ENCODE measurements at places on chromosomes 1 and 21.

- no peak for DNase-seq
Observed at GRCh38 chr1:84541679-84542078, 32.6 kb downstream of the CTBS start.

GRCh38 chr21:42550817-42551216 is 37.2 kb downstream of the SLC37A1 start:
- no peak for DNase-seq

DNA sequence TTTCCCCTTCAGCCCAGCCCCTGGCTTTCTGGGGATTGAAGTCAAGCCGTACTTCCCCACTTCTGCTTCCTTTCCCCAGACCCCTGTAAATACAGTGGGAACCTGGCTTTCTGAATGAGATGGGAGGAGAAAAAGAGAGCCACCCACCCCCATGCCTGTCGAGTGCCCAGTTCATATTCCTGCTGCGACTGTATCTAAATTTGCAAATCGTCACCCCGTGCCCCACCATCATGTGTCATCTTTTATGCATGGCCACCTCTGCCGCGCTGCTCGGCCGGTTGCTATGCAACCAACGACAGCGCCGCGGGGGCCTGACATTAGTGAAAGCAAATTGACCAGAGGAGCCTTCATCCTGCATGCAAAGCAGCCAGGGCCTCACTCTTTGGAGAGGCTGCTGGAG is 143.0 kb downstream of the ELAVL4 start:
- DNase-seq = no peak

DNA sequence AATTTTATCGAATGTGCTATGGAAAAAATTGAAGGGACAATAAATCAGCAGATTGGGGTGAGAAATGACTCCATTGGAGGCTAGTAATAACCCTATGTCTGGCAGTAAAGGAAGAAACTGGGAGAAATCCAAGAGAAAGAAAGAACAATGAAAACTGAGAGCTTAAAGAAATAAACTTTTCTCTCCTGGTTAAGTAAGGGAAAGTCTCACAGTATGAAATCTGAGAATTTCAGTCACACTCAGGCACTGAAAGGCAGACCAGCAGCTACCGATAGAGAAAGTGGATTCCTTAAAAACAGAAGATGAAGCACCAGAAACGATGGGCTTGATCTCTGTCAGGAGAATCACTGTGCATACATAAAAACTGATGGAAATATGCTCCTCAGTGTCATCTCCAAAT is 404.2 kb downstream of the PLPP3 start:
- DNase-seq = no peak

GRCh38 chr1:192270398-192270797 is 46.4 kb upstream of the RGS21 start:
- no peak for DNase-seq

- DNase-seq = peak; percentile 25
Observed at GRCh38 chr1:215888159-215888558, 321.1 kb downstream of the KCTD3 start.

- no peak for DNase-seq
Observed at GRCh38 chr1:201217851-201218250, 27.2 kb downstream of the IGFN1 start.

DNA sequence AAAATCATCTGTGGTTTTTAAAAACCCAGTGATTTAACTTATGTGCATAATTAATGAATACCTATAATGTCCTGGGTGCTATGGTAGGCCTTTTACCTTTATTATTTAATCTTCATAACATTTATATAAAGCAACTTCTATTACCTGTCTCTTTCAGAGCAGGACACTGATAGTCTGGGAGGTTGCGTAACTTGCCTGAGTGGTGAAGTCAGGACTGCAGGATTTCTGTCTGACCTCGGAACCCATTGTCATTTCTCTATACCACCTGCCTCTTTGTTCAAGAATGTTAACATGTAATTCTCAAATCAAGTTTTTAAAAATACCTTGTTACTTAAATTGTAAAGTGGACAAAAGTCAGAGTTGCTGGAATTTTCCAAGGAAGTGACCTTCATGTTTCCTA is 41.0 kb upstream of the BACH1 start:
- no peak for DNase-seq

GRCh38 chr1:94329986-94330385 is 88.2 kb upstream of the ABCD3 start:
- no peak for DNase-seq

DNA sequence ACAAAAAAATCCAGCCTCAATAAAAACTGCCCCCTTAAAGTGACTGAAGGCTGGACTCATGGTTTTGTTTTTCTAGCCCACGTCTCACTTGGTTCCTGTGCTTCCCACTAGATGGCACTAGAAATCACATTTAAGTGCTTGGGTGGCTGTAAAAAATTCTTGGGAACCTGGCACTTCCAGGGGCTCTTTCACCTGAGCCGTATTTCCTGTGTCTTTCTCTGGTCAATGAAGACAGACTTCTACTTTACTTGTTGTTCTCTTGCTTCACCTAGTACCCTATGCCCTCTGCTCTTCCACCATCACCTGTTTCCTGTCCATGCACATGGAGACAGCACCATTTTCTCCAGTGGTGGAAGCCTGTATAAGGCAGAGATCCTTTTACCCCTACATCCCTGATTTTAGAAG is 20.0 kb downstream of the METTL13 start:
- peak; percentile 88 for DNase-seq

GRCh38 chr1:92927870-92928269 is 33.4 kb downstream of the DIPK1A start:
- DNase-seq = no peak

GRCh38 chr1:36782785-36783184 is 251.5 kb downstream of the GRIK3 start:
- DNase-seq = no peak

DNA sequence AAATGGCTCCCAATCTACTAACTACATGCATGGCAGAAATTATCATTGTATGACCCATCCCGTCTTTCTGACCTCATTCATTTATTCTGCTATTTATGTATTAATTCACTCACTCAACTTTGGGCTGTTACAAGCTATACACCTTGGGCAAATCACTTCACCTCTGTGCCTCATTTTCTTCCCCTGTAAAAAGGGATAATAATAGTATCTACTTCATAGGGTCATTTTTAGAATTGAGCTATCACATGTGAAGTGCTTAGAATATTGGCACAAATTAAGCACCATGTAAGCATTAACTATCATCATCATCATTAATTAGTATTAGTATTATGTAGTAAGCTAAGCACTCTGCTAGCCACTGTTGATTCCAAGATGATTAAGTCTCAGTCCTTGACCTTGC is 52.1 kb downstream of the NMNAT2 start:
- no peak for DNase-seq

- DNase-seq = peak; percentile 39
Observed at GRCh38 chr1:204128964-204129896, 22.6 kb downstream of the ETNK2 start.

DNA sequence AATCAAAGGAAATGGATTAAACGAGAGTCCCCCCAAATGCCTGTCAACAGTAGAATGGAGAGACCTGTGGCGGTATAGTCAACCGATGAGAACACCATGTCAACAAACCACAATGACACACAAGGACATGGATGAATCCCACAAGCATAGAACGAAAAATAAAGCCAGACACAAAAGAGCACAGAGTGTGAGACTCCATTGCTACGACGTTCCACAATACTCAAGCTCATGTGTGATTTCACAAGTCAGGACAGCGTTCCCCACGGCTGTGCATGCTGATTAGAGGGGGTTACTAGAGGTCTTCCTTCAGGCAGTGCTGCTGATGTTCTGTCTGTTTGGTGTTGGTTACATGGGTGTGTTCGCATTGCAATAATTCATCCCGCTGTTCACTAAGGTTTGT is 5.8 kb upstream of the PLA2G2D start:
- no peak for DNase-seq

GRCh38 chr1:93723733-93724270 is 42.2 kb upstream of the BCAR3 start:
- no peak for DNase-seq

GRCh38 chr1:41689139-41689538 is 204.7 kb upstream of the EDN2 start:
- no peak for DNase-seq

- no peak for DNase-seq
Observed at GRCh38 chr21:29684106-29684505, 255.7 kb downstream of the GRIK1 start.

GRCh38 chr1:58251430-58252073 is 295.0 kb downstream of the OMA1 start:
- no peak for DNase-seq

DNA sequence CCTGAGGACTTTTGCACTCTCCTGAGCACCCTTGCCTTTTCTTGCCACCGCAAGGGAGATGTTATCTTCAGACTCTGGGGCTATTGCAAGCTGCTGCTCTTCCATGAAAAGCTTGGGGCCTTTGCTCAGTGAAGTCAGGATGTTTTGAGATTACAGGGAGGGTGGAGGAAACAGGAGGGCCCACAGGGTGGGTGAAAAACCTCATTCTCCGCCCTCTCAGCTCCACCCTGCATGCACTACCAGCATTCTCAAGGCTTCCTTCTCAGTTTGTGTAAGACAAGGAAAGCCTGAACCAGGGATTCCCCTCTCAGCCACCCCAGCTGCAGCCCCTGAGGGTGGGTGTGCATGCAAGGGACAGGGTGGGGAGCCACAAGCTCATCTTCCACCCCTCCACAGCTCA is 25.8 kb upstream of the ZNF648 start:
- DNase-seq = no peak

- no peak for DNase-seq
Observed at GRCh38 chr1:119958223-119958622, 61.9 kb upstream of the ADAM30 start.

GRCh38 chr1:182299728-182300616 is 91.6 kb downstream of the GLUL start:
- DNase-seq = peak; percentile 79

DNA sequence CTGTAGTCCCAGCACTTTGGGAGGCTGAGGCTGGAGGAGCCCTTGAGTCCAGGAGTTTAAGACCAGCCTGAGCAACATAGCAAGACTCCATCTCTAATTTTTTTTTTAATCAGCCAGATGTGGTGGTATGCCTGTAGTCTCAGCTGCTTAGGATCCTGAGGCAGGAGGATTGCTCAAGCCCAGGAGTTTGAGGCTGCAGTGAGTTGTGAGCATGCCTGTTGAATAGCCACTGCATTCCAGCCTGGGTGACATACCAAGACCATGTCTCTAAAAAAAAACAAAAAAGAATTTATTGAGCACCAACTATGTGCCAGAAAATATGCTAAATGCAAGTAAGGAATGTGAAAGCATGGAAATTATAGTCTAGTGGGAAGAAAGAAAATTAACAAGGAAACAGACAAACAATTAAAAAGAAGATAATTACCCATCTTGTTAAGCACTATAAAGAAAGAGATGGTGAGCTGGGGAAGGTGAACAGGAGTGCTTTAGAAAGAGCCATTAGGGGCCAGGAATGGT is 104.0 kb upstream of the ZNF678 start:
- no peak for DNase-seq

DNA sequence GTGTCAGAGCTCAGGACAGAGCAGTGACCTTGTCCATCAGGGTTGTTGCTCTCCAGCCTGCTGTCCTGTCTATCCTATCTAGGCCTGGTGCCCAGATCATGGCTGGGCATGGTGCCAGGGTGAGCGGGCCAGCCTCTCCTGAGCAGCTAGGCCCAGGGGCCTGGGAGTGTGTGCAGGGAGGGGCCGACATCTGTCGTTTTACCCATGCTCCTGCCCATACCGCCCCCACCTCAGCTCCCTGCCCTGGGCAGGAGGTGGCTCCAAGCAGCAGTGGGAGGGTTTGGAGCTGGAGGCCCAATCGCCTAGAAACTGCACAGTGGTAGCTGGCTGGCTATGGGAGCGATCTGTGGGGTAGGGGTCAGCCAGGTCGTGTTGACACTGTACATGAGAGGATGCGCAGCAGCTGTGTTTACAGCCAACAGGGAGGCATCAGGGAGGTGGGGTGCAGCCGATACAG is 6.5 kb downstream of the INSRR start:
- DNase-seq = peak; percentile 60

- no peak for DNase-seq
Observed at GRCh38 chr1:12434174-12434573, 183.8 kb downstream of the DHRS3 start.

DNA sequence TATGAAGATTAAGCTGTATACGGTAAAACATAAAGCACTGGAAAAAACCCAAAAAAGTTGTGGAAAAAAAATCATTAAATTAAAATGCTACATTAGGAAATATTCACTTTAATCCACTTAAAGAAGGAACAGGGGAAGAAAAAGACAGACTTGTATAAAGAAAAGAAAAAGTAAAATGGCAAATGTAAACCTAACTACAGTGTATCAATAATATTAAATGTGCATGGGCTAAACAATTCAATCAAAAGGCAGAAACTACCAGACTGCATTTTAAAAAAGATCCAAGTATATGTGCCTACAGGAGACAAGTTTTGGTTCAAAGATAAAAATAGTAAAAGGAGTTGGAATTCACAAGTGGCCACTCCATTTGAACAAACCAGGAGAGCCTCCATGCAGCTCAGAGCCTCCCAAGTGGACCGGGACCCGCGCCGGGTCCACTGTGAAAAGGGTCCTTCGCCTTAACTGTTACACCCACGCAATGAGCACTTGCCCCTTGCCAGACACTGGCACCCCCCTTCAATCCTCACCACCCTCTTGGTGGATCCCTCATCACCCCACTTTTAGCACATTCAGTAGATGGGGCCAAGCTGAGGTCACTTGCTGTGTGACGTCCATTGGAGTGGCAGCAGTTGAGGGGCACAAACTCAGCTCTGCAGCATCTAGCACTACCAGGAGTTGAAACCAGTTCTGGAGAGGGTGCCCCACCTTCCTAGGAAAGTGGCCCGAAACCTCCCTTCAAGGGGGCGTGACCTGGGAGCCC is 898 bp downstream of the C1orf174 start:
- DNase-seq = no peak

DNA sequence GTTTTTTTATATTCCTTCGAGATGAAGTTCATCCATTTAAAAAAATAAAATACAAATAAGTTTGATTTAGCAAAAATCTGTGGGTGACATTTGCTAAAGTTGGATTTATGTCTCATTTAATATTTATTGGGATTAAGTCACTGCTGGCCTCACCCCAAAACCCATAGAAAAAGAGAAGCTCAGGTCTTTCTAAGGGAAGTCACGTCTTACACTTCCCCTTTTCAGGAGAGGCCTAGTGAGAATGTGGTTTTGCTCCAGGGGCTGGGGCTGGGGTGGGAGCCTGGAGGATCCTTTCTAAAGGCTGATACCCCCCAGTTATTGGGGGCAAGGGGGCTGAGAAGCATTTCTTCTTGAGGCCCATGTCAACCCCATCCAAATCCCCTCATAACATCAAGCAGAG is 300.3 kb downstream of the DSCAM start:
- peak; percentile 61 for DNase-seq

DNA sequence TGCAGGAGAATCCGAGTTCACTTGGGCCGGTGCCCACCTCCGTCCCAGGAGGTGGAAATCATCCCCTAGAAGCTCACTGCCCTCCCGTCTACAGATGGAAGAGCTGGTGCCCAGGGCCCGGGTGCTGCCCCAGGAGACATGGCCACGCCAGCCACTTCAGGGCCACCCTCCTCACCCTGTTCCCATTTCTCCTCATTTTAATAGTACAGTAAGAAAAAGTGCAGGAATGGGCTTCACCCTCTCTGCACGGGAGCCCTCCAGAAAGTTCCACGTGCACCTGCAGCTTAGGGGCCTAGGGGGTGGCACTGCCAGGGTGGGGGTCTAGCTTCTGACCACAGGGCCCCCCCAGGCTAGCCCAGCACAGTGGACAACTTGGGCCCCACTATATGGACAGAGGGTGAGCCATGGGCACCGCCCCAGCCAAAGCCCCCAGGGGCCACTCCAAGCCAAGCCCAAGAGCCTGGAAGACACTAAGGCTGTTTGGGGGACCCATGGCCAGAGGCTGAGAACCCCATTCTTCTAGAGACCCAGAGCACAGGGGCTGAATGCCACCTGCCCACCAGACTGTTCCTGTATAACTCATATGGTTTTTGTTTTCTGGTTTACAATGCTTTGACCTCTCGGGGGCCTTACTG is 3.4 kb upstream of the FTCD start:
- no peak for DNase-seq

Measured in pons (tissue), 1 donor.